Left renal pelvis (tissue), 4 donors: ENCODE measurements at places on chromosomes 4 and X. TPM values are rescaled to one million over a fixed set of nuclear protein-coding genes. Genes with fewer than 3 reads are reported as not detected.

LCORL gene
- 27.7 TPM for polyA plus RNA-seq

TMPRSS11D gene
- not detected for polyA plus RNA-seq

KLB gene
- 0.30 TPM for polyA plus RNA-seq

SRPK3 gene
- polyA plus RNA-seq = 2.1 TPM

KCND1 gene
- 6.6 TPM for polyA plus RNA-seq

CTAG1A gene
- polyA plus RNA-seq = not detected

F9 gene
- not detected for polyA plus RNA-seq

DCK gene
- 39.7 TPM for polyA plus RNA-seq

SUPT20HL1 gene
- polyA plus RNA-seq = not detected

ALG13 gene
- polyA plus RNA-seq = 54.6 TPM

ARMCX5 gene
- polyA plus RNA-seq = 13.9 TPM

PCDH18 gene
- polyA plus RNA-seq = 133 TPM

TAF7L gene
- 0.61 TPM for polyA plus RNA-seq

RAI2 gene
- 12.0 TPM for polyA plus RNA-seq

CXCL5 gene
- 0.10 TPM for polyA plus RNA-seq

RNF4 gene
- 65.1 TPM for polyA plus RNA-seq

DOK7 gene
- 3.3 TPM for polyA plus RNA-seq

L1CAM gene
- polyA plus RNA-seq = 42.3 TPM

SMPX gene
- polyA plus RNA-seq = 0.27 TPM

CYSLTR1 gene
- 2.4 TPM for polyA plus RNA-seq

SH2D1A gene
- 0.17 TPM for polyA plus RNA-seq

EVC2 gene
- polyA plus RNA-seq = 8.6 TPM

BEX1 gene
- polyA plus RNA-seq = 67.2 TPM

ZNF674 gene
- 7.1 TPM for polyA plus RNA-seq

MND1 gene
- 11.6 TPM for polyA plus RNA-seq

TMEM255A gene
- polyA plus RNA-seq = 0.49 TPM

TIGD4 gene
- 2.4 TPM for polyA plus RNA-seq

LRP2BP gene
- polyA plus RNA-seq = 3.9 TPM

TEX13C gene
- not detected for polyA plus RNA-seq

CT55 gene
- 0.19 TPM for polyA plus RNA-seq

CSAG1 gene
- not detected for polyA plus RNA-seq

CTAG2 gene
- polyA plus RNA-seq = not detected

ETDA gene
- polyA plus RNA-seq = not detected

GNRHR gene
- polyA plus RNA-seq = 0.62 TPM

MAGEB10 gene
- not detected for polyA plus RNA-seq

NPY2R gene
- polyA plus RNA-seq = 0.56 TPM

FAM47A gene
- not detected for polyA plus RNA-seq

RIBC1 gene
- 4.7 TPM for polyA plus RNA-seq

SMIM10L2A gene
- 10.3 TPM for polyA plus RNA-seq

RASL11B gene
- 36.3 TPM for polyA plus RNA-seq

VSIG4 gene
- 5.7 TPM for polyA plus RNA-seq

SLC10A4 gene
- polyA plus RNA-seq = 0.33 TPM

PF4V1 gene
- 1.2 TPM for polyA plus RNA-seq

PGRMC1 gene
- polyA plus RNA-seq = 330 TPM

ZNF157 gene
- 1.1 TPM for polyA plus RNA-seq

HMGN5 gene
- polyA plus RNA-seq = 56.4 TPM

PDCL2 gene
- polyA plus RNA-seq = not detected

ITM2A gene
- 121 TPM for polyA plus RNA-seq

SSX7 gene
- not detected for polyA plus RNA-seq

RGN gene
- 23.8 TPM for polyA plus RNA-seq

USP17L30 gene
- polyA plus RNA-seq = not detected

CXCL8 gene
- 0.35 TPM for polyA plus RNA-seq

KLHL4 gene
- polyA plus RNA-seq = 8.9 TPM

ITGB1BP2 gene
- polyA plus RNA-seq = 0.75 TPM
